ENCODE measurements at places on chromosomes 7 and 10.

DNA sequence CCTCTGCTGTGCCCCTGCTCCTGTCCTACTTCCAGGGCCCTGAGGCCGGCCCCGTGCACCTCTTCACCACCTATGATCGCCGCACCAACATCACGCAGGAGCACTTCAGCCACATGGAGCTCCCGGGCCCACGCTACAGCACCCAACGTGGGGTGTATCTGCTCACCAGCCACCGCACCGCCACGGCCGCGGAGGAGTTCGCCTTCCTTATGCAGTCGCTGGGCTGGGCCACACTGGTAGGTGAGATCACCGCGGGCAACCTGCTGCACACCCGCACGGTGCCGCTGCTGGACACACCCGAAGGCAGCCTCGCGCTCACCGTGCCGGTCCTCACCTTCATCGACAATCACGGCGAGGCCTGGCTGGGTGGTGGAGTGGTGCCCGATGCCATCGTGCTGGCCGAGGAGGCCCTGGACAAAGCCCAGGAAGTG is 1.8 kb downstream of the RBP3 start:
- DNase-seq: no peak

GRCh38 chr10:79025199-79025832 is 43.5 kb upstream of the ZMIZ1 start:
- no peak for DNase-seq

DNA sequence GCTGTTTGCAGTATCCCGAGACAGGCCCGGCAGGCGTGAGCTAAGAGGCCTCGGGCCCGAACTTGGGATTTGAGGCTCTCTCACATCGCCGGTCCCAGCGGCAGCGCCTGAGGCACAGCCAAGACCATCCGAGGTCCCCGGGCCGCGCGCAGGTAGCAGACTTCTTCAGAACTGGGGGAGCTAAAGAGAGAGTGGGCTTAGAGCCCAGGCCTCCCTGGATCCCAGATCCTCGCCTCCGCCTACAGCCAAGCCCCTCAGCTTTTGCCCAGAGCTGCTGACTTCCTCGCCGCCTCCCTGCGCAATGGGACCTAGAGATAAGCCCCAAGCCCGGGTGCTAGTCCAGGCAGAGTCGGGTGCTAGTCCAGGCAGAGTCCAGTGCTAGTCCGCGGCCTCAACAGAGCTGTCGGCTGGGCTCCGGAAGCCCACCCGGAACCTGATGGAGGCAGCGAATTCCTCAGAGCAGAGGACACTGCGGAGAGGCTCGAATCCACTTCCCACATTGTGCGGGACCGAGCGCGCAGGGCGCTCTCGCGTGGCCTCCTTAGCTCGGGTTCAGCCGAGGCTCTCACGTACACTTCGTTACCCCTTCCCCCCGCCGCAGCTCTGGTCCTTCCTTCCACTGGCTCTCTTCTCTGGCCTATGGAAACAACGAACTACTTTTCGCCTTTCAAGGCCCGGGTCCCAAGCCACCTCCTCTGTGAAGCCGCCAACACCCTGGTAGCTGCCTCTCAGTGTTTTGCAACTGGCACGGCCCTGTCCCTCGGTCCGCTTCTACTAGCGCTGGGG is 5.8 kb downstream of the LBX1 start:
- no peak for DNase-seq

DNA sequence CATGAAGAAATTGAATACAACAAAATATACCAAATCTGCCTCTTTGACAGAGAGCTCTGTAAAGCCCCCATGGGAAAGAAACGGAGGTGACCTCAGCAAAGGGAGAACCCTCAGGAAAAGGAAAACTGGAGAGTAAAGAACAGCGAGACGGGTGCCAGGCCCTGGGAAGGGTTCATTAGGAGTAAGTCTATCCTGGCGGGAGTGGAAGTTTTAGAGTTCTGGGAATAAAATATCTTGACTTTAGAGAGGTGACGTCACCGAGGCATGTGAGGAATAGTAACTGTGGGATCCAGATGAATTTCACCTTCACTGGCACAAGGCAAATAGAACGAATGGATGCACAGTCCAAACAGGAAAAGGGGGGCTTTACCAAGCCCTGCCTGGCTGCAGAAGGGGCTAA is 362.8 kb upstream of the IGFBP3 start:
- DNase-seq: no peak

DNA sequence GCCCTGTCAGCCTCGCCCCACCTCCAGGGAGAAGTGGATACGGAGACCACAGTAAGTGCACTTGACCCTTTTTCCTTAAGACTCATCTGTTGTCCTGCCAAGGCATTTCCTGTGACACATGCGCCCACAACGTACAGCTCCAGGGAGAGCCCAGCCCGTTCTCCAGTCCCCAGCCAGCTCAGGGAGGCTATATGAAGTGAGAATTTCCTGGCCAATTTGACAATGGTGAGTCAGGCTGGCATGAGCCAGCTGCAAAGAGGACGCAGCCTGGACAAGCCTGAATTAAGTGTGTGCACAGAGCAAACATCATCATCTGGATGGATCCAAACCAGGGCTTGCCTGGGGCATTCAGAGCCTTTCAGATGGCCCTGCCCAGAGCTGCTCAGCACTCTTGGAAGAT is 244.8 kb downstream of the KCNMA1 start:
- DNase-seq: peak; percentile 1

DNA sequence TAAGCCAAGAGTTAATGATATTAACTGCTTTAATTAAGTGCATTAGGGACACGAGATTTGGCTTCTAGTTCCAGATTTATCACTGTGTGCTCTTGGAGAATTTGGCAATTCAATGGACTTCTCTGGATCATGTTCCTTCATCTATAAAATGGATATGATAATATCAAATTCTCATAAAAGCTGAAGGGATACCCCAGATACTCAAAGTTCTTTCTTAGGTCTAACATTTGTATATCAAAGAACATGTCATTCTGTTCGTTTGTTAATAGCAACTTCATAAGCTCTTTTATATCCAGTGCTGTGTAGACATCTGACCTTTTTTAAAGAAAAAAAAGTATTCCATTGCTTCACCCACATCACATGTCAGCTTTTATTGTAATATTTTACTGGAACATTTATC is 54.6 kb upstream of the HDAC9 start:
- no peak for DNase-seq

DNA sequence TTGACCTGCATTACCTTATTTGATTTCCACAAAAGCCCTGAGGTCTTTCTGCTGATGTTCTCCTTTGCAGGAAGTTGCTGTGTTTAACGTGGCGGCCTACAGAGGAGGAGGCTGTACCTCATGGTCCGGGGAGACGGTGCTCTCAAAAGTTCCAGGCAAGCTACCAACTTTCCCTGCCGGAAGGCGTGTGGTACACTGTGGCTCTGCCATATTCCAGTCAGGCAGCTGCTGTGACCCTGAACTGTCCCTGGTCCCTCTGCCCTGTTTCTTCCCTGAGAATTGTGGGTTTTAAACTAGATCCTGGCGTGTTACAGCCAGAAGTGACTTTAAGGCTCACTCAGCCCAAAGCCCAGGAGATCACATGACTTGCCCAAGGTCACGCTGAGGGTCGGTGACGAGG is 139.2 kb downstream of the TEX36 start:
- no peak for DNase-seq

DNA sequence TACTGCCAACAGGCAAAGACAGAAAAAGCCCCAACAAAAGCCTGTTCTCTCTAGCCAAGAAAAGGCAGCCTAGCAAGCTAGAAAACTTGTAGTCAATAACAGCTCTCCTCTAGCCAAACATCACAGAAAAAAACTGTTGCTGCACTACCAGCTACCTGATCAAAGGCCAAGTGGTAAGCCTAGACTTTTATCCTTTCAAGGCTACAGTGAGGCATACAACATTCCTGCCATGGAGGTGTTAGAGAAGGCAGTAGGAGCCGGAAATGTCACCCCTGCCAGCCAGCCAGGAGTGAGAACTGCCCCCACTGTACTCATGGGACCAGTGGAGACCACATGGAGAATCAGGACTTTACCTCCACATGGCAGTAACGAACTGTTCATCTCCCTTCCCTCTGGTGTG is 31.2 kb downstream of the CCDC126 start:
- DNase-seq: no peak

GRCh38 chr7:127766831-127767459 is 115.0 kb downstream of the SND1 start:
- DNase-seq: no peak

GRCh38 chr10:15201589-15202300 is 33.3 kb upstream of the NMT2 start:
- no peak for DNase-seq

DNA sequence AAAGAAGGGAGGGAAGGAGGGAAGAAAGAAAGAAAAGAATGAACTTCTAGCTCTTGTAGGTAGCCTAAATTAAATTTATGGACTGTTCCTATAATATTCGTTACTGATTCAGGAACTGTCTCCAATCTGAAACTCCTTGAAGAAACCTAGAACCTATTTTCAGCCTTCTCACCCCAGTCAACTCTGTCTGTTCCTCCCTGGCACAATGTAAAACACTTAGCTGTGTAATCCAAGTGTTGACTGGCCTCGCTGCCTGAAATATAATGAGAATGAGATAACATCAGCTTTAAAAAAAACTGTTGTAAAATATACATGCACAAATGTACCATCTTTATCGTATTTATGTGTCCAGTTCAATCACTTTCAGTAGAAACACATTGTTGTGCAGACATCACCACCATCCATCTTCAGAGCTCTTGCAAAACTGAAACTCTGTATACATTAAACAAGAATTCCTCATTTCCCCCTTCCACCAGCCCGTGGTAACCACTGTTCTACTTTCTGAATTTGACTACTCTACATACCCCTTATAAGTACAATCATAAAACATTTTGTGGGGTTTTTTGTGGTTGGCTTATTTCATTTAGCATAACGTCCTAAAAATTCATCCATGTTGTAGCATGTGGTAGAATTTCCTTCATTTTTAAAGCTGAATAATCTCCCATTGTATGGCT is 6.3 kb upstream of the C7orf33 start:
- no peak for DNase-seq

- no peak for DNase-seq
Observed at GRCh38 chr7:129804111-129804889, 148.5 kb downstream of the UBE2H start.

DNA sequence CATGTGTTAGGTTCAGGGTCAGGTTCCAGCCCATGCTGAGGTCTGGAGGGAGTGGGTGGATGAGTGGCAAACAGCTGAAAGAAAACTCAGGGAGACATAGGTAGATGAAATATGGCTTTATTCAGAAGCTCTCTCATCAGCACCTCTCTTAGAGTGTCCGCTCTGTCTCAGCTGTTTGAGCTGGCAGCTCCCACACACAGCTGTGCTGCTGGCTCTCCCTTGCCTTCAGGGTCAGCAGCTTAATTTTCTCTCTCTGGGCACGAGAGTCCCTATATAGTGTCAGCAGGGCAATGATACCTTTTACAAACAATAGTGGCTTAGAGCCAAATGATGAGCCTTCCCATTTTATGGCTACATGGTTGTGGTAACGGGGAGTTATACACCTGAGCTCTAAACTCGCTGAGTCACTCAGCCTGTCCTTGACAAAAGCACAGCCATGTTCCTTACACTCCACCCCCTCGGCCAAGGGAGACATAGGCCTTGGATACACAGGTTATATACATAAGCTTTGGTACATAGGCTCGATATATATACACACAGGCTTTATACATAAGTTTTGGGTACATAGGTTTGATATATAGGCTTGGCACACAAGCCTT is 10.4 kb downstream of the RNF133 start:
- no peak for DNase-seq

GRCh38 chr7:140640727-140641523 is at the start of gene DENND2A:
Gene DENND2A, minus strand, starts transcription at chr7:140640813. Its CDS starts 38,416 bp downstream, at chr7:140602397.
- no peak for DNase-seq

- no peak for DNase-seq
Observed at GRCh38 chr10:127024685-127025435, 119.6 kb downstream of the DOCK1 start.

- no peak for DNase-seq
Observed at GRCh38 chr7:39428221-39428620, 138.0 kb upstream of the YAE1 start.

GRCh38 chr10:12792889-12793556 is 208.5 kb downstream of the CCDC3 start:
- no peak for DNase-seq

DNA sequence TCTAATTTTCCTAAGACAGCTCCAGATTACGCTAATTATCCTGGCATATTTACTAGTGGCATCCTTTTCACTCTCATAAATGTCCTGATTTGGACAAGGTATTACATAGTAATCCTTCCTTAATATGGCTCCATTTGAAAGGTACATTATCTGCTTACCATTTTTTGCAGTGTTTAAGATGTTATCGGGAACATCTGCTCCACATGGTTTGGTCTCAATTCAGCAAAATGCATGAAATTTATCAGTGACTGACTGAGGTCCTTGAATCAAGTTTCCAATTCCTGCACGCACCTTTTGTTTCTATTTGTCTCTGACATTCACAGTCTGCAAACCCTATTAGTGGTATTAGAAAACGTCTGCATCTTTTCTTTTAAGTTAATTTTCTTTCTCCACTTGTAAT is 384.1 kb upstream of the KIAA1217 start:
- no peak for DNase-seq

DNA sequence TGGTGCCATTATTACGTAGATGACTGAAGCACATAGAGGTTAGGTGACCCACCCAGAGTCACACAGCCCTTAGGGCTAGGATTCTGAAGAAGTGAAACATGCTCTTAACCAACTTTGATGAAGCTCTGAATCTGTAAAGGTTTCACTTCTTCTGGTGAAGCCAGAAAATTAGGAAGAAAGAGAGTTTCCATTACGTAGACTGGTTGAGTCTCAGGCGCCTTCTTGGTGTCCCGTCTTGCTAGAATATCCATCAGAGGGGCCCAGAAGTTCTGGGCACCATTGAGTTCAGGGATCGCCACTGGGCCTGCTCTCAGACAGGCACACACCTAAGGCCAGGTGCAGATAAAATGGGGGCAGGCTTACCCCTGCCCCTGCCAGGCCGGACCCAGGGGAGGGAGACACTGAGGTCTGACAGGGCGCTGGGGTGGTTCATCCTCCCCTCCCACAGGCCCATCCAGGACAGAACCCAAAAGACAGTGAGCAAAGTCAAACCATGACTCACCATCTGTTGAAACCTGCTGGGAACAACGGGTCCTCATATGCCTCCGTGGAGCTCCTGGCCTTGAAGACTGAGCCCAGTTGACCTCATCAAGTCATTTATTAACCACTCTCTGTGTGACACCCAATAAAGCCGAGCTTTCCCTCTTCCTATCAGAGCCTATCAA is 33.2 kb downstream of the DRGX start:
- peak; percentile 11 for DNase-seq

DNA sequence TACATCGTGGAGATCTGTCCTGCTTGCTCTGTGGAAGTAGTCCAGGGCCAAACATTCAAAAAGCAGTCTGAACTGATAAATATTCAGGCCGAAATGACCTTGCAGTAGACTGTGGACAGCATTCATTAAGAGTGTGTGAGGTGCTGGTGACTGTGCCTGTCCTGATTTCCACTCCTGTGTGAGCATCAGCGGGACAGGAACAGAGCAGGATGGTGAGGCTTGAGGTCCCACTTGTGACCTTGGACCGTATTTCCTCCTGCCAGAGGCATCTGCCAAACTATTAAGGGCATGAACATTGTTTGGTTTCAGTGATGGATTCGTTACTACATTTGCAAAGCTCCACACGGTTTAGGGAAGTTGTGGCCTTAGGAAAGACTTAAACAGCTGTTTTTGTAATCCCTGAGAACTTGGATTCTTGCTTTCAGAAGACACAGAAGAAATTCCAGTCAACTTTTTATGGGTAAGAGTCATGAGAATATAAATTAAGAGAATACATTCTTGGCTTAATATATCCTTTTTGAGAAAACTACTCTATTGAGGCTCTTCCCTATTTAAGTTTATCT is 32.8 kb downstream of the CCNY start:
- DNase-seq: no peak

GRCh38 chr7:151819866-151820265 is 57.0 kb downstream of the PRKAG2 start:
- no peak for DNase-seq

GRCh38 chr10:1163204-1163660 is 107.0 kb downstream of the WDR37 start:
- DNase-seq: no peak

- DNase-seq: no peak
Observed at GRCh38 chr10:72333112-72334015, 21.4 kb downstream of the DNAJB12 start.
